ENCODE measurements at places on chromosomes 7 and 10. TPM values are rescaled to one million over a fixed set of nuclear protein-coding genes. Genes with fewer than 3 reads are reported as not detected.

TCAF2 gene
- 5.2 TPM for total RNA-seq

TRPV5 gene
- not detected for total RNA-seq

TRIL gene
- under 0.01 TPM for total RNA-seq

ELN gene
- 0.09 TPM for total RNA-seq

MMRN2 gene
- 430 TPM for total RNA-seq

CPA2 gene
- total RNA-seq = not detected

GDF10 gene
- not detected for total RNA-seq

All from endothelial cell of coronary artery (primary cell).